Posterior cingulate gyrus (tissue), 11 donors: ENCODE measurements at places on chromosomes 3 and 15.

DNA sequence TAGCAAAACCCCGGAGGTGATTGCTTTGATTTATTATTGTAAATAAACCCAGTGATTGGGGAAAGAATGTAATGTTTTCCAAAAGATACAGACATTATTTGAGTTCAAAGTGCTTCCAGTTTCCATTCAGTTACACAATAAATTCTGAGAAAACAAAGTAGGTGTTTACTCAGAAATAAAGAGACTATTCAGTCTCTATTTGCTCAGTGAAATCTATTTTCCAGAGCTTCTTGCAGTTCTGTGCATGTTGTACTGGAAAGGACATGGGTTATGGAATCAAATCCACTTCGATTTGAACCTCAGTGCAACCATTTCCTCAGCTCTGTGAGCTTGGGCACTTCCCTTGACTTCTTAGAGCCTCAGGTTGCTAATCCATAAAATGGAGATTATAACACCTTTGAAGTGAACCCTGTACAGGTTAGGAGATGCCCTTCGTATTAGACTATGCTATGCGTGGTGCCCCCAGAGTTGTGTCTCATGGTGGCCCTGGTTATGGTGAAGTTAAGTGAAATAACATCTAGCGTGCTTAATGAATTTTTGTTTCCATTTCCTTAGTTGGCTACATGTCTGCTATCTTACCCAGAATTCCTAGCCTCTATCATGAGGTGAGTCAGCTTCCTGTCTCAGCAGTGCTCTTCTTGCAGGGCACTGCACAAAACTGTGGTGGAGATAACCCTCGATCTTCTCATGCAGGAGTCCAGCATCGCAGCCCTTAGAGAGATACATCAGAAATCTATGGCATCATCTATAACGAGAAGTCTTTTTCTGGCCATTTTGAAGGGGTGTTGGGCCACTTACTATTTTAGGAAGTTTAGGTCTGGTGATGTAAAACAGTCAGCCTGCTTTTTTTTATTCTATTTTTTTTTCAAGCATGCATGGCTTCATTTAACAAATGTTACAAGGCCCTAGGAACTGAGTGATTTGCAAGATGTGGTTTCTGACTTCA is 97.7 kb downstream of the RPL39L start:
- DNase-seq, result no peak

DNA sequence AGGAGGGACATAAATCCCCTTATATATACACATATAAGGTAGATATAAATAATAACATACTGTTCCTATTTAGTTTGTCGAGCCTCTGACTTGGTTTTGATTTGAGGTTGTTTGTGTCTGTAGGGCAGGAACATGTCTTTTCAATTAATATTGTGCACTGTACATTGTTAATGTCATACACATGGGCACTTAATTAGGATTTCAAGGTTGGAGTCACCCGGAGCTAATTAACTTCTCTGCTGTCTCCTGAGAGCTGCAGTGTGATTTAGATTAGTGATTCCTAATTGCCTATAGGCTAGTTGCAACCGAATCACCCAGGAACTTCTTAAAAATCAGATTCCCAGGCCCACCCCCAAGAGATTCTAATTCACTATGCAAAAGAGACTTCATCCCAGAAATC is 50.4 kb upstream of the FILIP1L start:
- no peak for DNase-seq

DNA sequence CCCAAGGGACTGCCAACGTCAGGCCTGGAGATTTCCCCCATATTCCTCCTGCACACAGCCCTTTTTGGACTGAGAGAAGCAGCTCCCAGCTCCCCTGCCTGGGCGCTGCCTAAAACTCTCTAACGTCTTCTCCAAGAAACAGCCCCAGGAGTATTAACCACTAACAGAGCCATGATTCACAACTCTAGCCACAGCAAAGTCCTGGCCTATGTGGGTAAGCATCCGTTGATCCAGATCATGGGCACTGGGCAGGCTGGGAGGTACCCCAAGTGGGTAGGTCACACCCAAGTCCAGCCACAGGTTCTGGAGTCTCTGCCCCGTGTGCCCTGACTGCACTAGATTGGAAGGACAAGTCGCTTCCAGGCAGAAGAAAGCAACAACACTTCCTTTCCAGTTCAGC is 31.9 kb downstream of the NBEAL2 start:
- DNase-seq, result no peak

- no peak for DNase-seq
Measured at GRCh38 chr3:100523050-100523760, 30.8 kb downstream of the TMEM45A start.

- DNase-seq, result no peak
Measured at GRCh38 chr3:113218011-113218680, 6.8 kb downstream of the BOC start.

GRCh38 chr15:56168394-56168793 is 75.3 kb downstream of the RFX7 start:
- DNase-seq, result no peak

DNA sequence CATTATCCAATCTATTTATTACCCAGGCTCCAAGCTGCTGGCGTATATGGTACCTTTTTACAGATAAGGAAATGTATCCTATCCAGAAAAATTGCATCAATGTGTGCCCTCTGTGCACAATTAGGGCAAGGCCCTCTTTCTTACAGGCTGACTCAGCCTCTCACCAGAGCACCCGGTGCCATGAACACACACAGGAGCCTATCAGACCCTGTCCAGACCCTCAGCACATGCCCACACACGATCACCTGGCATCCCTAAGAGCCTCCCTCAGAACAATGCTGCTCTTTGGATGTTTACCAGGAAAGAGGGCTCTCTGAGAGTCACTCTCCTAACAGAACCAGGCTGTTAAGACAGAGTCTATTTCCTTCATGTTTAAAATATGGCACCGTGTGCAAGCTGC is 460.0 kb upstream of the TBL1XR1 start:
- no peak for DNase-seq

GRCh38 chr3:186896875-186897274 is 33.5 kb upstream of the ST6GAL1 start:
- DNase-seq, result no peak

DNA sequence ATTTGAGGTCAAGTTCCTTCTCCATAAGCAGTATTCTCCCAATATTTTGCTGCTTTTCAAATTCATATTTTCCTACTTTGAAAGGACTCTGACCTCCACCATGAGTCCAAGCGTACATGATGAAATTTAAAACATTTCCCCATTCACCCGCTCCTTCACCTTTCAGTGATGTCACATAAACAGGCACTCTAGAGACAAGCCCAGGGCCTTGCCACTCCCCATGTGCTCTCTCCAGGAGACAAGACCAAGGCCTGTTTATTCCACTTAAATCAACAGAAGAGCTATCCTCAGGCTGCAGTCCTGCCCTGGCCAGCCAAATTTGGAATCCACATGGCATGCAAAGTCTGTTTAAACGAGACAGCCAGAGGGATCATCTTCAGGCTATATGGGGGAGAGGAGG is 161.5 kb downstream of the ARRDC4 start:
- DNase-seq, result no peak

- DNase-seq, result no peak
Measured at GRCh38 chr15:35293353-35294130, 208.4 kb upstream of the NANOGP8 start.

GRCh38 chr3:194779729-194780224 is 94.1 kb downstream of the FAM43A start:
- DNase-seq, result no peak

- DNase-seq, result no peak
Measured at GRCh38 chr3:29239376-29239775, 41.5 kb upstream of the RBMS3 start.

- DNase-seq, result no peak
Measured at GRCh38 chr3:170634663-170635384, 48.9 kb upstream of the SLC7A14 start.

- DNase-seq, result no peak
Measured at GRCh38 chr3:42419563-42419962, 9.2 kb upstream of the LYZL4 start.

GRCh38 chr15:67836955-67837354 is 2.9 kb downstream of the RNU6-1 start:
- no peak for DNase-seq
